ENCODE measurements at places on chromosomes 5 and 9. TPM values are rescaled to one million over a fixed set of nuclear protein-coding genes. Genes with fewer than 3 reads are reported as not detected.

- H3K36me3 ChIP-seq = no peaks in the 10 kb centered on the region
- no peaks in the 10 kb centered on the region for H3K27me3 ChIP-seq
- no peak overlapping the region for H3K27ac ChIP-seq
- H3K4me3 ChIP-seq = no peak overlapping the region
Observed at GRCh38 chr9:106697750-106698502, 165.0 kb upstream of the ZNF462 start.

The LCN15 gene
- not detected for total RNA-seq

The OR1Q1 gene
- 0.33 TPM for total RNA-seq

DNA sequence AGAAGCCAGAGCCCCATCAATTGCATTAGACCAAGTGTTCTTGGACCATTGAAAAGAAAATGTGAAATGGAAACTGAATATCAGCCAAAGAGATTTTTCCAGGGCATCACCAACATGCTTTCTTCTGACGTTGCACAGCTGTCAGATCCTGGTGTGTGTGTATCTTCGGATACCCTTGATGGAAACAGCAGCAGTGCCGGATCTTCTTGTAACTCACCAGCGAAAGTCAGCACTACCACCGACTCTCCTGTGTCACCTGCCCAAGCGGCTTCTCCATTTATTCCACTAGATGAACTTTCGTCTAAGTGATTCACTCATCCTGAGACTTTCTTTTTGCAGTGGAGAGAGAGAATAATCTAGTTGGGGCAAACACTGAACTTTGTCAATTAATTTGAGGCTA is 75.7 kb downstream of the PIP5K1B start:
- H3K4me1 ChIP-seq = peaks cover 6% of the 10 kb centered on the region
- peaks cover 1% of the 10 kb centered on the region for H3K36me3 ChIP-seq
- DNase-seq = no peak
- no peaks in the 10 kb centered on the region for H3K27me3 ChIP-seq
- no peak overlapping the region for H3K4me3 ChIP-seq
- no peak overlapping the region for H3K27ac ChIP-seq

DNA sequence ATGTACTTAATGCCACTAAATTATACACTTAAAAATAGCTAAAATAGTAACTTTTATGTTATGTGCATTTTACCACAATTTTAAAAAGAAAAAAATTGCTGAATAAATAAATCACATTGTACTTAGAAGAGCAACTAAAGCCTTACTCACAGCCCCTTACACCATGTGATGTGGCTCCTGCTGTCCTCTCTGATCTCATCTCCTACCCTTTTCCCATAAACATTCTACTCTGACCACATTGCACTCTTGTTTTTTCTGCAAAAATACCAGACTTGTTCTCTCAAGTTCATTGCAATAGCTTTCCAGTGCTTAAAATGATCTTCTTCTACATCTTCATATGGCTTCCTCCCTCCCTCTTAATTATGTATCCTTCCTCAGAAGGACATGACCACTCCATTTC is 268.4 kb downstream of the ELAVL2 start:
- no peak overlapping the region for H3K27ac ChIP-seq
- H3K4me1 ChIP-seq = no peaks in the 10 kb centered on the region
- no peaks in the 10 kb centered on the region for H3K27me3 ChIP-seq

GRCh38 chr5:74562122-74562521 is 78.4 kb downstream of the ENC1 start:
- no peak overlapping the region for H3K27ac ChIP-seq
- H3K27me3 ChIP-seq = peaks cover 3% of the 10 kb centered on the region
- H3K4me1 ChIP-seq = no peaks in the 10 kb centered on the region
- no peaks in the 10 kb centered on the region for H3K36me3 ChIP-seq
- no peak for DNase-seq

GRCh38 chr9:31588006-31588405 is 796.4 kb upstream of the ACO1 start:
- H3K27ac ChIP-seq = no peak overlapping the region
- H3K27me3 ChIP-seq = no peaks in the 10 kb centered on the region
- H3K4me1 ChIP-seq = no peaks in the 10 kb centered on the region
- H3K4me3 ChIP-seq = no peak overlapping the region
- H3K36me3 ChIP-seq = no peaks in the 10 kb centered on the region
- DNase-seq = no peak

- no peak overlapping the region for H3K4me3 ChIP-seq
- peaks cover 2% of the 10 kb centered on the region for H3K27me3 ChIP-seq
- peaks cover 24% of the 10 kb centered on the region for H3K36me3 ChIP-seq
- H3K4me1 ChIP-seq = peaks cover 29% of the 10 kb centered on the region
- no peak overlapping the region for H3K27ac ChIP-seq
Observed at GRCh38 chr9:79700607-79701360, 129.0 kb downstream of the TLE4 start.

DNA sequence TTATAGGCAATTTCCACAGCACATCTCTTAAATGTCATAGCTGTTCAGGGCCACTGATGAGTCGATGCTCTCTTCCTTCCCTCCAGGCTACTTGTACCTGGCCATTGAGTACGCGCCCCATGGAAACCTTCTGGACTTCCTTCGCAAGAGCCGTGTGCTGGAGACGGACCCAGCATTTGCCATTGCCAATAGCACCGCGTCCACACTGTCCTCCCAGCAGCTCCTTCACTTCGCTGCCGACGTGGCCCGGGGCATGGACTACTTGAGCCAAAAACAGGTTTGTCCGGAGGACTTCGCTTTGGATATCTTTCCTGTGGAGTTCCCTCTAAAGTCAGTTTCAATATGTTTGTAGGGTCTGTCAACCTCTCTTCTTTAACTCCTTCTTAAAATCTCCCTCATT is 84.3 kb downstream of the EQTN start:
- no peaks in the 10 kb centered on the region for H3K36me3 ChIP-seq
- H3K27ac ChIP-seq = no peak overlapping the region
- H3K4me3 ChIP-seq = no peak overlapping the region
- H3K4me1 ChIP-seq = peaks cover 1% of the 10 kb centered on the region

The RNF183 gene
- 0.37 TPM for total RNA-seq

DNA sequence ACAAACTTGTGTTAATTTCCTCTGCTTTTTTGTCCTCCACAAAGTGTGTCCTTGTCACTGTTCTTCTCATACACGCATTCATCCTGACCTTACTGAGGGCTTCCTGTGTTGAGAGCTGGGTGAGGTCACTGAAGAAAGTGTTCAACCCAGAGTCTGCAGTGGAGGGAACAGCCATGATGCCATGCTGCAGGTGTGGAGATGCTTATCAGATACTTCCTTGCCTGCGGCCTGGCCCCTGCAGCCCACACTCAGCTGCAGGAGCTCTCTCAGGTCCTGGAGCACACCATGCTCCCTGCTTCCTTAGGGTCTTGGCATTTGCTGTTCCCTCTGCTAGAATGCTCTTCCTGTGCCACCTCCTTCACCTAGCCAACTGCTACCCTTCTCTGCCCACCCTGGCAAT is 108.1 kb upstream of the SPRY4 start:
- DNase-seq = peak; percentile 59
- H3K4me1 ChIP-seq = peaks cover 33% of the 10 kb centered on the region
- peak overlapping the region; percentile 90 for H3K27ac ChIP-seq
- peak overlapping the region; percentile 68 for H3K4me3 ChIP-seq

GRCh38 chr5:6342689-6343315 is 35.5 kb downstream of the MED10 start:
- H3K27me3 ChIP-seq = no peaks in the 10 kb centered on the region
- no peak overlapping the region for H3K4me3 ChIP-seq
- DNase-seq = no peak
- no peaks in the 10 kb centered on the region for H3K36me3 ChIP-seq
- H3K4me1 ChIP-seq = no peaks in the 10 kb centered on the region

- H3K27me3 ChIP-seq = peaks cover 22% of the 10 kb centered on the region
- no peak overlapping the region for H3K4me3 ChIP-seq
- no peak for DNase-seq
- no peaks in the 10 kb centered on the region for H3K36me3 ChIP-seq
Observed at GRCh38 chr9:127129718-127130085, 7.3 kb upstream of the ANGPTL2 start.

DNA sequence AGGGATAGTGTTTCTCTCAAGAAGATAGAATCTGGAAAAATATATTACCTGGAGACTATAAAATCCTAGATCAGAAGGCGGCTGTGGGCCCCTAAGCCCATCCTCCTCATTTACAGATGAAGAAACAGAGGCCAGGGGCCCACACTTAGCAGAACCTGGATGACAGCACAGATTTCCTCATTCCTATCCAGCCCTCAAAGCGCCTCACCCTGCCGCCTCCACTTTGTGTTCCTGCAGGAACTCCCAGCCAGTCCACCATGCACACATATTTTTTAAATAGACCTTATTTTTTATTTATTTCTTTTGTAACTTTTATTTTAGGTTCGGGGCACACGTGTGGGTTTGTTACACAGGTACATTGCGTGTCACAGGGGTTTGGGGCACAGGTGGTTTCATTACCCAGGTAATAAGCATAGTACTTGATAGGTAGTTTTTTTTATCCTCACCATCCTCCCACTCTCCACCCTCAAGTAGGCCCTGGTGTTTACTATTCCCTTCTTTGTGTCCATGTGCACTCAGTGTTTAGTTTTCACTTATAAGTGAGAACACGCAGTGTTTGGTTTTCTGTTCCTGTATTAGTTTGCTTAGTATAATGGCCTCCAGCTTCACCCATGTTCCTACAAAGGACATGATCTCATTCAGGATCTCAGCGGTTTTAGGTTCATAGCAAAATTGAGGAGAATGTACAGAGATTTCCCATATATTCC is 85.5 kb upstream of the MAP1B start:
- no peaks in the 10 kb centered on the region for H3K36me3 ChIP-seq
- H3K4me1 ChIP-seq = no peaks in the 10 kb centered on the region
- no peak for DNase-seq
- no peak overlapping the region for H3K27ac ChIP-seq
- no peak overlapping the region for H3K4me3 ChIP-seq

The BAAT gene
- not detected for total RNA-seq

- peaks cover 5% of the 10 kb centered on the region for H3K4me1 ChIP-seq
- peaks cover 32% of the 10 kb centered on the region for H3K36me3 ChIP-seq
- no peak overlapping the region for H3K27ac ChIP-seq
- no peaks in the 10 kb centered on the region for H3K27me3 ChIP-seq
Observed at GRCh38 chr5:56896763-56897162, 12.6 kb upstream of the SETD9 start.

The NOXA1 gene
- 2.8 TPM for total RNA-seq

- H3K27me3 ChIP-seq = no peaks in the 10 kb centered on the region
- H3K36me3 ChIP-seq = no peaks in the 10 kb centered on the region
- no peak for DNase-seq
- H3K4me3 ChIP-seq = no peak overlapping the region
- H3K4me1 ChIP-seq = no peaks in the 10 kb centered on the region
Observed at GRCh38 chr5:11547140-11547539, 357.1 kb downstream of the CTNND2 start.

The DIRAS2 gene
- total RNA-seq = not detected

DNA sequence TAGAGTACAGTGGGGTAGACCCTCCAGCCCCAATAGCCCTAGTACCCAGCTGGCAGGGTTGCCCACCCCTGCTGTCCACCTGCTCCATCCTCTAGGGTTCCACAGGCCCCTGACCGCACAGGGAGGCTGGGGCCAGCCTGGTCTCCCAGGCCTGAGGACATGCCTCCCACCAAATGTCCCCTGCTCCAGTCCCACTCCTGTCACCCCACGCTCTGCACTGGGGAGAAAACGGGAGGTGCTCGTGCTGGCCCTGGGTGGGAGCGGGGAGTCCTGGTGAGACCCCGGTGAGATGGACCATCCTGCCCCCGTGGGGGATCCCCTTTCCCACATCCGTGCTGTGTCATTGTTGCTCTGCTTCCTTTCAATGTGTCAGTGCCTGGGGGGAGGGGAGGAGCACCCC is 12.1 kb downstream of the CPLX2 start:
- DNase-seq = no peak
- H3K4me3 ChIP-seq = no peak overlapping the region
- no peaks in the 10 kb centered on the region for H3K36me3 ChIP-seq
- peaks cover 13% of the 10 kb centered on the region for H3K27me3 ChIP-seq
- H3K4me1 ChIP-seq = no peaks in the 10 kb centered on the region

DNA sequence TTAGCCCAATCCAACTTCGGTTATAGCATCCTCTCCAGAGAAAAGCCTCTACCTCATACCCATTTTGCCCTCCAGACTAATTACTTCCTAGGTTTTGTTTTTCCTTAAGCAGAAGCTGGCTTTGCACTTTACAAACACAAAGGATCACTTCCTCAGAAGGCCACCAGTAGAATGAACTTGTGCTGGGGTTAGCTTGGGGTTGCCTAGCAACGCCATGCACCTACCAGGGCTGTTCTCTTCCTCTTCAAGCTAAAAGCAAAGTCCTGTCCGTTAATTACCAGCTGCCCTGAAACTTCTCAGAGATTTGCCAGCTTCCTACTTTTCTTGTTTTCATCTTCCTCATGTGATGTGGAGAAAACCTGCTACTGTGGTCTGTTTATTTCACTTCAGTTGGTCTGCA is 132.0 kb upstream of the WWC1 start:
- H3K4me3 ChIP-seq = no peak overlapping the region
- no peaks in the 10 kb centered on the region for H3K4me1 ChIP-seq
- no peaks in the 10 kb centered on the region for H3K36me3 ChIP-seq
- no peak overlapping the region for H3K27ac ChIP-seq
- DNase-seq = no peak

The CDC42SE2 gene
- 193 TPM for total RNA-seq

The IFNW1 gene
- total RNA-seq = not detected

DNA sequence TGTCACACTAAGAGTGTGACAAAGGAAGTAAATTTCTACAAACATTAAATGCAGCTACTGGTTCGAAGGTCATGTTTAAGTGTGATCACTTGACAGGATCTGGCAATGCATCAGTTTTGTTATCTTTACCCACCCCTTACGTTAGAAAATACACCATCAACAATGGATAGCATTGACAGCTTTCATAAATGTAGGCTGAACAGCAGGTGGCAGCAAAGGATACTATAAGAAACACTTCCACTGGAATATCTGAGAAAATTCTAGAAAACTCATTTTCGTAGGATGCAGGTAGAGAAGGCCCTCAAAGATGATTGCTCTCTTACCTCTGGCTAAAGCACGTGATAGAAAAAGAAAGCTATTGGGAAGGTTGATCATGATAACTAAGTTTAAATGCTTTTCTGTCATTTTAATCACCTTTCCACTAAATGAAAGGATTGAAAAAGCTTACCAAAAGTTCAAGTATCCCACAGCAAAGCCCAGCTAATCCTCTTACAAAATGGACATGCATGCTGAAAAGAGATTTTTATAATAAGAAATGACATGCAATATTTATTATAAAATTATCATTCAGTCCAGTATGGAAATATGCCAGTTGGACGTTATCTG is 292.5 kb downstream of the PARP8 start:
- H3K27ac ChIP-seq = no peak overlapping the region
- H3K4me3 ChIP-seq = no peak overlapping the region
- peaks cover 20% of the 10 kb centered on the region for H3K27me3 ChIP-seq
- DNase-seq = no peak

The PCDHB14 gene
- not detected for total RNA-seq

- H3K4me3 ChIP-seq = no peak overlapping the region
- H3K36me3 ChIP-seq = no peaks in the 10 kb centered on the region
- no peak overlapping the region for H3K27ac ChIP-seq
Observed at GRCh38 chr5:56402266-56403220, 169.4 kb upstream of the ANKRD55 start.

GRCh38 chr9:85332487-85332886 is 409.3 kb downstream of the AGTPBP1 start:
- no peak for DNase-seq
- H3K4me1 ChIP-seq = no peaks in the 10 kb centered on the region
- no peak overlapping the region for H3K27ac ChIP-seq
- no peak overlapping the region for H3K4me3 ChIP-seq
- H3K27me3 ChIP-seq = no peaks in the 10 kb centered on the region

Measured in activated naive CD8-positive, alpha-beta T cell treated with anti-CD3 and anti-CD28 coated beads, Interleukin-2, amount 10 ng/mL, durations not matched to agents 7 days and 5 days (primary cell).